ENCODE measurements at places on chromosomes 1 and 21.

DNA sequence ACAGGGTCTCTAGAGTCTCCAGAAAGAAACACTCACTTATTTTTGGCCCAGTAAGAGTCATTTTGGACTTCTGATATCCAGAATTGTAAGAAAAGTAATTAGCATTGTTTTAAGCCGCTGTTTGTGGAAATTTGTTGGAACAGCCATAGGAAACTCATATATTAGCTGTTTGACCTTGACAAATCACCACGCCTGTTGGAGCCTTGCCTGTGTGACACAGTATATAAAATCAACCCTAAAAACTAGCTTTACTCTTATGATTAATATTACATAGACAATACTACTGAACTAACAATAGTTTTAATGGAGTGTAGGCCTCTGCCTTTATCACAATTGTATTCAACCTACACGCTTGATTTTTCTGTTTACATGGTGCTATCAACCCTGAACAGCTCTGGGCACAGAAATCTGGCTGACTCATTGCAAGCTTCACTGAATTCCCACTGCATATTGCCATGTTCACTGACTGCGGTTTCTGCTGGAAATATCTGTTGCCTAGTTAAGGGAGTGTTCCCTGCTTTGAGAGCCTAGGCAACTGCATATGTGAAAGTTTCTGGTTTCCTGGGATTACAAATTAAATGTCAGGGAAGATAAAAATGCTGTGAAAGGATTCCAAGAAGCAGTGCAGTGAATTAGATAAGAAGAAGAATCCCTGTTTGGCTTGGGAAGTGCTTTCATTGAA lies 419.5 kb upstream of the DEPDC1 start:
- DNase-seq, result no peak

GRCh38 chr1:36320291-36320761 lies 3.1 kb downstream of the EVA1B start:
- DNase-seq, result no peak

- no peak for DNase-seq
These were observed 18.7 kb downstream of the PSMB2 start for GRCh38 chr1:35622510-35623178.

- no peak for DNase-seq
These were observed 13.4 kb downstream of the THEMIS2 start for GRCh38 chr1:27885621-27886352.

DNA sequence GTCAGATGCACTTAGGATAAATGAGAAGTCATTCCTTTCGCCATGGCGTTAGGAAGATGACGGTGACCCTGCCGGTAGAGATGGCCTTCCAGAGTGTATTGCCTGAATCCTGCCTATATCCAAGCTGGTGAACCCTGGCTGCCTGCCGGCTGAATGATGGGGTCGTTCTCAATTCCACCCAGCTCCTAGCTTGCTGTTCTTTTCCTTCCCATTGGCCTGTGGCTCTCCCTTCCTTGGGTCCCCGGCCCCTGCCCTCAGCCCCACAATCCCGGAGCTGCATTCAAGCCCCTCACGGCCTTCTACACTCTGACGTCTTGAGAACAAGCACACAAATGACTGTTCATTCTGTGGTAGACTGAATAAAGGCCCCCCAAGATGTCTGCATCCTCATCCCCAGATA lies 28.2 kb upstream of the ZBTB21 start:
- no peak for DNase-seq

DNA sequence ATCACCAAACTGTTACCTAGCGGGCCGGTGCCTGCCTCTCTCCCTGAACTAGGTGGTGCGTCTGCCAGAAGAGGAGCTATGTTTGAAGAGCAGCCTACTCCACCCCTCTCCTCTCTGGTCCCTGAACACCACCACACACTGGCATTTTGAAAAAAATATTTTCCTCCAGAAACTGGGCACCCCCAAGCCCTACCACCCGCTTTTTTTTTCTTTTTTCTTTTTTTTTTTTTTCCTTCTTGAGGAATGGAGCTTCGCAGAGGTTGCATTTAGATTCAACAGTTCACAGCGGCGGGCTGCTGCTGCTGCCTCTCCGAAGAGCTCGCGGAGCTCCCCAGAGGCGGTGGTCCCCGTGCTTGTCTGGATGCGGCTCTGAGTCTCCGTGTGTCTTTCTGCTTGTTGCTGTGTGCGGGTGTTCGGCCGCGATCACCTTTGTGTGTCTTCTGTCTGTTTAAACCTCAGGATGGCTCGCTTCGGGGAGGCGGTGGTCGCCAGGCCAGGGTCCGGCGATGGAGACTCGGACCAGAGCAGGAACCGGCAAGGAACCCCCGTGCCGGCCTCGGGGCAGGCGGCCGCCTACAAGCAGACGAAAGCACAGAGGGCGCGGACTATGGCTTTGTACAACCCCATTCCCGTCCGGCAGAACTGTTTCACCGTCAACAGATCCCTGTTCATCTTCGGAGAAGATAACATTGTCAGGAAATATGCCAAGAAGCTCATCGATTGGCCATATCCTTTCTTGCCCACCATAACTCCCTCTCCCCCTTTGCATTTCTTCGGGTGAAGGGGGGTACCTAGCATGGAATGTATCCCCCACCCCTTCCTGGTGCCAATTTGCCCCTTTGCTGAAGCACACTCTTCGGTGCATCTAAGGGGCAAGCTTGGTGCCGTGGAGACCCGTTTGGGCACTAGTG lies at the start of gene CACNA1E:
Gene CACNA1E (plus strand): TSS at position 233 of the 911 bp plus-strand sequence. CDS start 228 bp downstream, at position 461.
- no peak for DNase-seq

DNA sequence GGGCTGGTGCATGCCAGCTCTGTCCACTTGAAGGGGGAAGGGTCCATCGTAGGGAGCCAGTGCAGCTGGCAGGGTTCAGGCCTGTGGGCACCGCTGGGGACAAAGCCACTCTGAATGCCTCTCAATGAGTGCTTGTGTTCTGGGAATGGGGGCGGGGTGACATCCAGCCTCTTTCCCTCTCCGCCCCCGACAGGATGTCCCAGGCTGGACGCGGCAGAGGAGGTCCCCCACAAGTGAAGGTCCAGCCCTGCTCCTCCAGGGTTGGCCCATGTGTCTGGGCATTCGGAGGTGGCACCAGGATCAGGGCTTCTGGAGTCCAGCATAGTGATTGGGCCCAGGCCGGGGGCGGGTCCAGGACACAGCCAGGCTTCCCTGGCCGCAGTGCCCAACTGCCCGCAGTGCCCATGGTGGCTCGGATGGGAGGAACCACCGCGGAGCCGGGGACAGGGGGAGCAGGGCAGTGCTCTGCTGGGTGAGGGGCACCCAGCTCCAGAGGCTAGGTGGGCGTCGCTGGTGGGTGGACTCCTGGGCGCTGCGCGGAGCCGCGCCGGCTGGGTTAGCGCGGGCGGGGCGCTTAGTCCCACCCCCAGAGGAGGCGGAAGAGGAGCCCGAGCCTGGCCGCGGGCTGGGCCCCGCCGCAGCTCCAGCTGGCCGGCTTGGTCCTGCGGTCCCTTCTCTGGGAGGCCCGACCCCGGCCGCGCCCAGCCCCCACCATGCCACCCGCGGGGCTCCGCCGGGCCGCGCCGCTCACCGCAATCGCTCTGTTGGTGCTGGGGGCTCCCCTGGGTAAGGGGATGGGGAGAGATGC lies at the start of gene SHISA4:
Gene SHISA4 (plus strand): TSS at position 617 of the 808 bp plus-strand sequence. CDS start 97 bp downstream, at position 714.
- DNase-seq, result no peak

GRCh38 chr1:110893908-110894490 lies 21.1 kb downstream of the CD53 start:
- DNase-seq, result no peak

- DNase-seq, result no peak
These were observed 148.2 kb upstream of the COL11A1 start for GRCh38 chr1:103256490-103256889.

- no peak for DNase-seq
These were observed 4.1 kb downstream of the ADPRS start for GRCh38 chr1:36092798-36093185.

DNA sequence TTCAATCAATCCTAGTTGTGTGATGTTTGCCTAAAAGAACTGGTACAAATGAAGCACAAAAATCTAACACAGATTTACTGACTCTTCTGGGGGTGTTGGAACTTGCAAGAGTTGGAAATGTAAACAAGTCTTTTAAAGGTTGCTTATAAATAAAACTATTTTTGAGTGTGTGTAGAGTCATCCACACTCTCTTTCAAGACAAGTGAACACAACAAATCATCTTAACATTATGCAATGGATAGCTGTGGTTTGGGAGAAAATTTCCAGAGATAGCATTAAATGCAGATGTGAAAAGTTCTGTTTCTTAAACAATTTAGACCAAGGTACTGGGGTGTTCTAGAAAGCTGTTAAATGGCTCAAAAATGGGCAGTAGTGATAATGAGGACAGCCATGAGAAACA lies 28.7 kb downstream of the C1orf87 start:
- no peak for DNase-seq

GRCh38 chr1:45843474-45843905 lies 40.1 kb downstream of the MAST2 start:
- no peak for DNase-seq

DNA sequence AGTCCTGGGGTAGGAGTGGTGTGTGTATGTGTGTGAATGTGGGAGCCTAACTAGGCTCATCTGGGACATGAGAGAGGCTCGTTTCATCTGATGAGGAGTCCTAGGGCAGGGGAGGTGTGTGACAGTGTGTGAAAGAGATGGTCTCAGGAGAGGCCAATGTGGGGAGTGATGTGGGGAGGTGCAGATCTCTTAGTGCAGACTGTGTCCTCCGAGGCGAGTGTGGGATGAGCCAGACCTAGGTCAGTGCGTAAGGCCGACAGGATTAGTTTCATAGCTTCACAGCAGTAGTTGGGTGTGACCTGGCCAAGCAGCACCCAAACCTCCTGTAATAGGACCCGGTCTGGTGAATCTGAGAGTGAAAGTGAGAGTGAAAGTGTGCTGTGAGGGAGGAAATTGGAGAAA lies 94.7 kb downstream of the LIPI start:
- DNase-seq, result no peak

GRCh38 chr1:59972216-59972927 lies 45.8 kb upstream of the CYP2J2 start:
- no peak for DNase-seq

All from stimulated activated effector memory CD8-positive, alpha-beta T cell treated with anti-CD3 and anti-CD28 coated beads, Interleukin-12 subunit alpha, Interleukin-12 subunit beta, amount 100 ng/mL, for 72 hours (primary cell).